ENCODE measurements at places on chromosomes 1 and 21.

DNA sequence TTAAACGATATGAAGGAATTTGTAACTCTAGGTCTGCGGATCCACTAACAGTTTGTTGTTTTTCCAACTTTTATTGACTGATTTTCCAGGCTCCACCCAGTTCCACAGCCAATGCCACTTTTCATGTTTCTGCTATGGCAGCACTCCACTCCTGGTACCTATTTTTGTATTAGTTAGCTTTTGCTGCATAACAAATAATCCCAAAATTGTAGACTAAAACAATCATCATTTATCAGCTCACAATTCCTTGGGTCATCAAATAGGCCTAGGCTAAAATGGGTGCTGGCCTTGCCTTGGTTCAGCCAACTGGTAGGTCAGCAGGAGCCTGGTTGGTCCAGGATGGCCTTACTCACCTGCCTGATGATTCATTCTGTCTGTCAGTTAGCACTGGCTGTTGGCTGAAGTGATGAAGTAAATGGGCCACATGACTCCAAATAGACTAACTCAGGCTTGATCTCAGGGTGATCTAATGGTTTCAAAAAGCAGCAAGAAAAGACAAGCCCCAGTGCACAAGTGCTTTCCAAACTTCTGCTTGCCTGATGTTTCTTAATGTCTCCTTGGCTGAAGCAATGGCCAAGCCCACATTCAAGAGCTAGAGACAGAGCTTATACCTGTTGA, 3.2 kb upstream of the C8B start:
- no peak for DNase-seq

DNA sequence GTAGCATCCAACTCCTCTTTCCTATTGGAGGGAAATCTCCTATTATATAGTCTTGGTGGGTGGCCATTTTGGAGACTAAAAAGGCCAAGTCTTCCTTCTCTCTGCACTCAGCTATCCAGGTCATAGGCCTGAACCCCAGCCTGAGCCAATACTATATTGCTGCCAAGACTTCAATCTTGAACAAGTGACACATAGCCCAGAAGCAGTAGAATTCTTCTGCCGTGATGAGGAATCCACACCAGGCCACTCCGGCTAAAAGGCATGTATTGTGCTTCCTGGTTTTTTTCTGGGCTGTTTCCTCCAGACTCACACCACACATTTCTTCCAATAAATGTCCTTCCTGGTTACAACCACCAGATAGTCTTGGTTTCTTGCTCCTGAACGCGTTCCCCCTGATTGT, 43.0 kb downstream of the ATF3 start:
- DNase-seq, result no peak

GRCh38 chr1:30704765-30705509, 18.4 kb downstream of the MATN1 start:
- DNase-seq, result no peak

DNA sequence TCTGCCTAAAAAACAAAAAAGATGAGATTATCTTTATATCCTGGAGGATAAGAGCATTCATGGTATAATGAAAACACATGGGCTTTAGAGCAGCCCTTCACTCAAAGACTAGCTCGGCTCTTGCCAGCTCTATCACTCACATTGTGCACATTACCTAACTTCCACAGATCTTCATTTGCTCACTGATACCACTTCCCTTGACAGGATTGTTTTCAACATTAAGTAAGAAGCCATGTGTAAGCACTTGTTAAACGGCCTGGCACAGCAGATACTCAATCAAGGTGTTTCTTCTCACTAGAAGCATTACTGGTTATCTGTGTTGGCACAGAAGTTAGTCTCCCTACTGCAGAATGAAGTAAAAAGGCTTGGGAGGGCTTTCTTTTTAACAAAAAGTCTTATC, 18.7 kb downstream of the LPGAT1 start:
- no peak for DNase-seq

GRCh38 chr21:42578761-42579415, 65.2 kb downstream of the SLC37A1 start:
- DNase-seq, result no peak

DNA sequence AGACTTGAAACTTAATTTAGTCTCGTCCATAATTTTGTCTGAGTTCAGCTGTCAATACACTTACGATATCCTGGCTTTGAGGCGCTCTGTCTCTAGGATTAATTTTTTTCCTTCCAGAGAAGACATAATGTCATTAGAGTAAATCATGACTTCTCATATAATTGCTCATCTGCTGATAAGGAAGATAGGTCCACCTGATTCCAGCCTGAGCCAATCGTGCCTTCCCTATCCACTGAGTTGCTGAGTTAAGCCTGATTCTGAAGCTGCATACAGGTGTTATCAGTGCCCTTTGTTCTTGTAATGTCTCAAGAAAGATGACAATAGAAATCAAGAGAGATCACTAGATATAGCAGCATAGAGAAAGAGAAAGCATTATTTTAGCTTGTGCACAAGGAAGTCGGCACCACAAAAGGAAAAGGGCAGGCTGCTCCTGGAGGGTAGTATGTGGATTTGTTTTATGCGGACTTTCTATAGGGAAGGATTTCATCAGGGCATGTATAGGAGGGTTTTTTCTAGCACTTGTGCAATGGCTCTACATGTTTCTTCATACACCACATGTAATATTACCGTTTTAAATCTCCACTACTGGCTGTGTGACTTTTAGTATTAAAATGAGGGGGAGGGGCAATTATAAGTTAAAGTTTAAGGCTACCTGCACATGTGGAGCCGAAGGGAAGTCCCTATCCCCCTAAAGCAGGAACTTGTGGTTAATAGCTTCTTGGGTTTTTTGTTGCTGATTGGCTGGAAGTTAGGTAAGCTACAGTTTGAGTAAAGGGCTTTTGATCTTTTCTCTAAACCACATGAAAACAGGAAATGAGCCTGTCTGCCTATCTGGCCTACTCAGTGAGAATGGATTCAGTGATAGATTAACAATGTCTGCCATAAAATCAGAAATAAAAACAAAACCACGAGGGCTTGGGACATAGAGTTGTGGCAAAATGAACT, 133.4 kb downstream of the PLPPR5 start:
- DNase-seq, result no peak

- no peak for DNase-seq
Measured at GRCh38 chr1:154348429-154349076, 23.2 kb downstream of the ATP8B2 start.

- DNase-seq, result no peak
Measured at GRCh38 chr1:4586611-4587160, 67.7 kb upstream of the AJAP1 start.

DNA sequence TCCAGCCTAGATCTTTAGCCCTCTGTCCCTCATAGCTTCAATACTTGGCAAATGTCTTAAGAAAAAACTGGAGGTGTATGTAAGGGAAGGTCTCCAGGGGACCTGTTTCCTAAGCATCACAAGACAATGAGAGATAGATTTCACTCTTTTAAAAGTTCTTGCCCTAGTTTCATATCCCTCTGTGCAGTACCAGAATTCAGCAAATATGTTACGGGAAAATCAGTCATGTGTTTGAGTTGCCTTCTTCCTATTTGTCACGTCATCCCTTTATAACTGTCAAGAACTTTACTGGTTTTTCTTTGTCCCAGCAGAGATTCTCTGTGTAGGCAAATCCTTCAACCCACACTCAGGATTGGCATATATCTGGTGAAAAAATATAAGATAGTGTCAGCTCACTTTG, 32.3 kb downstream of the DNASE2B start:
- DNase-seq, result no peak

DNA sequence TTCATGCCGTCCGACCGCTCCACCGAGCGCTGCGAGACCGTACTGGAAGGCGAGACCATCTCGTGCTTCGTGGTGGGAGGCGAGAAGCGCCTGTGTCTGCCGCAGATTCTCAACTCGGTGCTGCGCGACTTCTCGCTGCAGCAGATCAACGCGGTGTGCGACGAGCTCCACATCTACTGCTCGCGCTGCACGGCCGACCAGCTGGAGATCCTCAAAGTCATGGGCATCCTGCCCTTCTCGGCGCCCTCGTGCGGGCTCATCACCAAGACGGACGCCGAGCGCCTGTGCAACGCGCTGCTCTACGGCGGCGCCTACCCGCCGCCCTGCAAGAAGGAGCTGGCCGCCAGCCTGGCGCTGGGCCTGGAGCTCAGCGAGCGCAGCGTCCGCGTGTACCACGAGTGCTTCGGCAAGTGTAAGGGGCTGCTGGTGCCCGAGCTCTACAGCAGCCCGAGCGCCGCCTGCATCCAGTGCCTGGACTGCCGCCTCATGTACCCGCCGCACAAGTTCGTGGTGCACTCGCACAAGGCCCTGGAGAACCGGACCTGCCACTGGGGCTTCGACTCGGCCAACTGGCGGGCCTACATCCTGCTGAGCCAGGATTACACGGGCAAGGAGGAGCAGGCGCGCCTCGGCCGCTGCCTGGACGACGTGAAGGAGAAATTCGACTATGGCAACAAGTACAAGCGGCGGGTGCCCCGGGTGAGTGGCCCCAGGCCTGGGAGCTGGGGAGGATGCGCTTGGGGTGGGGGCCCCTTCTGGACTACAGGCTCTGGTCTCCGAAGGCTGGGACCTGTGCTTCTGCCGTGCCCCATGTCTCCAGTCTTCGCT, 1.1 kb downstream of the SKI start:
- DNase-seq, result no peak

DNA sequence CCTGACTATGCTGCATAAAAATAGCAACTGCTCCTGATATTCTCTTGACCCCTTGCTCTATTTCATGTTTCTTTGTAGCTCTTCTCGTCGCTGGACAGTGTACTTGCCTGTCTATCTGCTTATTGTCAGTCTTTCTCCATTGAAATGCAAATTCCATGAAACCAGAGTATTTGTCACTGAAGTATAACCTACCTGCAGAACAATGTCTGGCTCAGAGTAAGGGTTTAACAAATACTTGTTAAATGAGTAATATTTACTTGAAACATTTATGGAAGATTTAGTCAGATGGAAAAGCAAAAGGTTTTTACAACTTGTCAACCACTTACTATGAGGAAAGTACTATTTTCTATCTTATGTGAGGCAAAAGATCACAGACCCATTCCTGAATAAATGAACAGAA, 19.9 kb upstream of the ERICH3 start:
- no peak for DNase-seq

GRCh38 chr1:231931146-231931545, 304.6 kb downstream of the DISC1 start:
- DNase-seq, result no peak

- DNase-seq, result no peak
Measured at GRCh38 chr1:85581802-85582686, 1.5 kb downstream of the CCN1 start.

- no peak for DNase-seq
Measured at GRCh38 chr21:20639026-20639425, 359.2 kb upstream of the NCAM2 start.

DNA sequence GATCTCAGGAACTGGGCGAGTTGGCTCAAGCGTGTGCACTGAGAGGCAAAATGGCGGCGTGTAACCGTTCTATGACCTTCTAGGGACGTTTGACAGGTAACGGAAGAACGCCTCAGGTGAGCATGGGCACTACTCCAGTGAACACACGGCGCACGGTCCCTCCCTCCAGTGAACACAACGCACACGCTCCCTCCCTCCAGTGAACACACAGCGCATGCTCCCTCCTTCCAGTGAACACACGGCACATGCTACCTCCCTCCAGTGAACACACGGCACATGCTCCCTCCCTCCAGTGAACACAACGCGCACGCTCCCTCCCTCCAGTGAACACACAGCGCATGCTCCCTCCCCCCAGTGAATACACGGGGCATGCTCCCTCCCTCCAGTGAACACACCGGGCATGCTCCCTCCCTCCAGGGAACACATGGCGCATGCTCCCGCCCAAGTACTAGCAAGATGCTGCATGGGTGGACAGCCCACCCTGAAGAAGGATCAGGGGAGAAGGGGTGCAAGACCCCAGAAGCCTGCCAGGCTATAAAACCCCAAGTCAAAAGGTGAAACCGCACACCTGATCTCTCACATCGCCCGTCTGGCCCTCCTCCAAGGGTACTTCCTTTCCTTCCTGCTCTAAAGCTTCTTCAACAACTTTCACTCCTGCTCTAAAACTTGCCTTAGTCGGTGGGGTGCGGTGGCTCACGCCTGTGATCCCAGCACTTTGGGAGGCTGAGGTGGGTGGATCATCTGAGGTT, 3.5 kb downstream of the C1orf159 start:
- DNase-seq, result no peak

DNA sequence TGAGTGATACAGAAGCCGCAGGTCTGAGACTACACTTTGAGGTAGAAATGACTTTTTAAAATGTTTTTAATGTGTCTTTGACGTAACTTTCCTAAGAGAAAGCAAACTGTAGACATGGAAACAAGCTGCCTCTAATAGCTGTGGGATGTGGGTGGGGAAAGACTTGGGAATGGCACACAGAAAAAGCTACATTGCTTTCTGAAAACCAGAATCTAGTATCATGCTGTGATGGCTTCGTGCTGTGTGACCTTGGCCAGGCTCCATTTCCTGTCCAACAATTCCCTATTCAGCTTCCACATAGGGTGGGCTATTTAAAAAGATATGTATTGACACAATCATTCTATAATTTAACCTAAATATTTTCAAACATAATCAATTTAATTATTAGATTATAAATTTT, 909.1 kb downstream of the NCAM2 start:
- DNase-seq, result no peak

DNA sequence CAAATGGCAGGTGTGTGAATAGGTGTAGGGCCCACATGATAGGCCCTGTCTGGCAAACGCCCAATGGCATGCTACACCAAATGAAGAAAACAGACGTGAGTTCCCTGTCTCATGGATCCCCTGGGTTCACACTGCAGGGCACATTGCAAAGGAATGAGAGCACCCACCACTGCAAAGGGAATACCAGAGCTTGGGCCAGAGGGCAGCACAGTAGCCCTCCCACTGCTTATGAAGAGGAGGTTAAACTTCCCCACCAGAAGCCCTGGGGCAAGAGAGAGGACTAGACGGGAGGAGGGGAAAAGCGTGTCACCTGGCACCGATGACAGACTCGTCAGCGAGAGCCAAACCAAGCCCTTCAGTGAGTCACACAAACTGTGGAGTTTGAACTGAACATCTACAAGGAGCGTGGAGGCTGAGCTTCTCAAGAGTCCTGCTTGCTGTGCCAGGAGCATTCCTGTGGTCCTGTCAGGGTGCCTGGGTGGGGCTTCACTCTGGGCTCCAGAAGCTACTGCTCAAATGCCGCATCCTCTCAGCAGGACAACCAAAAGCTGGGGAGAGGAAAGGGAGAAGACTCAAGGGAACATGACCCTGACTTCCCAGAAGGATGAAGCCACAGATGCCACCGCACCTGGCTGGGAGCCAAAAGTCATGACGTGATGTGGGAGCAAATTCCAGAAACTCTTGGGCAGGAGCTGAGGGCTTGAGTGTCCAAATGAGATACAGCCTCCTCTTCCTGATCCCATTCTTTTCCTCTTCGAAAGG, 61.1 kb downstream of the TOMM20 start:
- DNase-seq, result no peak

DNA sequence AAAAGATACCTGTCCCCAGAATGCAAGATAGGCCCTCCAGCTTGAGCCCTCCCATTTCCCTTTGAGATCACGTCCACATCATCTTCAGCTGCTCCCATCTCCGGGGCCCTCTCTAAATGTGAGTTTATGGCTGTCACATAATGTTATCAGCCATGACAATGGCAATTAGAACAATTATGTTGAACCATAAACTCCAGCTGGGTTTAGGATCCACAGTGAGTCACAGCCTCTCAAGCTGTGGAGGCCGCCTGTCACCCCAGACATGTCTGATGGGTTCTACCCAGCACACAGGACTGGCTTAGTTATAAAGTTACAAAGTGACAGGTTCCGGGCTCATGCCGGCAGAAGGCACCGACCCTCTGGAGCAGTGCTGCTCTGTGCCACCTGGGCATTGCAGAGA, 597.3 kb downstream of the PTPRU start:
- DNase-seq, result no peak
